ENCODE measurements at places on chromosomes 7 and 10. TPM values are rescaled to one million over a fixed set of nuclear protein-coding genes. Genes with fewer than 3 reads are reported as not detected.

DNA sequence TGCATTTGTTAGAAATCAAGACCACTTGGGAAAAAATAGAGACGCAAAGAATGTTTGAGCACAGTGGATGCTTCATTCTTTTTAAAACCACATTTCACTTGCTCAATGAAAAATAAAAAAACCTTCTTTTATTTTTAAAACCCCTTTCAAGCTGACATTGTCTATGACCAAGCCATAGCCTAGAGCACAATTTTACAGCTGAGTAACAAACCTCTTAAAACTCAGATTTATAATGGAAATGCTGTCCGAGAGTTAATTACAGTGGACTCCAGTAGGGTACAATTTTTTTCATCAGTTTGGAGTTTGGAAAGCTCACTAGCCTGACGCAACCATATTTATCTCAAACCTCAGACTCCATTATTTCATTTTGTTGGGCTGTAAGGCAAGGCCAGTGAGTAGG is 116.3 kb downstream of the RNLS start:
- no peak for DNase-seq

DNA sequence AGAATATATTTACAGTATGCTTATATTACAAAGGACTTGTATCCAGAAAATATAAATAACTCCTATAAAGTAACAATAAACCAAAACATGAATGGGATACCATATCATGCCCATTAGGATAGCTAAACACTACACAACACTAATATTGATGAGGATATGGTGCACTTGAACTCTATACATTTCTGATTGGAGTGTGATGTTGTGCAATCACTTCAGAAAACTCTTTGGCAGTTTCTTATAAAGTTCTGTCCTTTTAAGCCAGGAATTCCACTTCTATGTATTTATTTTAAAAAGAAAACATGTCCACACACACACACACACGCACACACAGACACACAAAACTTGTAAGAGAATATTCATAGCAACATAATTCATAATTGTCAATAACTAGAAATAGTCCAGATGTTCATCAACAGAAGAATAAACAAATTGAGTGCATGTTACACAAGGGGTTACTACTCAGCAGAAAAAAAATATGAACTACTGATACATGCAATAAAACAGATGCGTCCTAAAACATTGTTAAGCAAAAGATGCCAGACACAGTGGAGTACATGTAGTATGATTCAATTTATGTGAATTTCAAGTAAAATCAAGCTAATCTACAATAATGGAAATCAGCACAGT is 416.0 kb downstream of the PLXDC2 start:
- no peak for DNase-seq

- no peak for DNase-seq
Observed at GRCh38 chr10:5692461-5693358, 8.1 kb downstream of the TASOR2 start.

- DNase-seq: no peak
Observed at GRCh38 chr7:147081117-147081516, 964.5 kb downstream of the CNTNAP2 start.

- DNase-seq: no peak
Observed at GRCh38 chr7:149725916-149726315, 47.5 kb downstream of the ZNF467 start.

DNA sequence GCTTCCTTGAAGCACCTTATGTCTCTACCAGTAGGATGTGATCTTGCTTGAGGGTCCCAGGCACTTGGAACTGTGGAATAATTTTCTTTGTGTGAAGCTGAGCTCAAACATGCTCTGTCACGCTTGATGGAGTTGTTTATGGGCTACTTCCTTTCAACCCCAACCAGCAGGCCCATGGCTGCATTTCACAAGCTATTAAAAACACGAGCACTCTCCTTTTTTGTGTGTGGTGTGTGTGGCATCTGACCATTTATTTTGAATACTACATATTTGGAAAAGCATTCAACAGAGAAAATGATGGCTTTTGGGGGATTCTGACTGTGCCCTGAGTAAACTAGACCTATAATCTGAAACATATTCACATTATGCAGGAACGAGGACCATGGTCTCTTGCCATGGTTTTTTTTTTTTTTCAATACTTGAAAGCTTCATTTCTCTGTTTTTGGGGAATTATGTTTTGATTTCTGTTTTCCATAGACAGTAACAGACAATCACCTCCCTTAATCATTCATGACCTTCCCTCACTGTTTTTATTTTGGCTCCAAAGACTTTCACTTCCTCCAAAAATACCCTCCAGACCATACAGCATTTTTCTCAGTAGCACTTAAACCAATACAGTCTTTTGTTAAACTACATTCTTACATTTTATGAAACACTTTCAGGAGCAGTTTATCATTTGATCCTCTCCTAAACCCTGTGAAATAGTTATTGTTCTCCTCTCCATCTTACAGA is 233.6 kb upstream of the BMPER start:
- DNase-seq: no peak

GRCh38 chr10:130729876-130730275 is 581.6 kb downstream of the TCERG1L start:
- no peak for DNase-seq

DNA sequence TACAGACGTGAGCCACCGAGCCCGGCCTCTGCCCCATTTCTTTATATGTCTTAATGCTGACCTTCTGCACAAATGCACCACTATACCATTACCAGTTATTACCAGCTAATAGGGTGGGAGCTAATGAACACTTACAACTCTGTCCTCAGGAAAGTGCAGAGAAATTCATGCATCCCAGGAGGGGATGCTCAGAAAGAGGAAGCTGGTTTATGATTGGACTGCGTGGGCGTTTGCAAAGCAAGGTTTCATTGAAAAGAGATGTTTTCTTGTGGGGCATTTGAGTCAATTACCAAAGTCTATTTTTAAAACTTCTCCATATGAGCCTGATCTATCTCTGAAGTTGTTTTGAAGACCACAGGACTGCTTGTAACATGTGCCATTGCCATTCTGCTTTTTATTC is 417.7 kb upstream of the CELF2 start:
- DNase-seq: no peak

DNA sequence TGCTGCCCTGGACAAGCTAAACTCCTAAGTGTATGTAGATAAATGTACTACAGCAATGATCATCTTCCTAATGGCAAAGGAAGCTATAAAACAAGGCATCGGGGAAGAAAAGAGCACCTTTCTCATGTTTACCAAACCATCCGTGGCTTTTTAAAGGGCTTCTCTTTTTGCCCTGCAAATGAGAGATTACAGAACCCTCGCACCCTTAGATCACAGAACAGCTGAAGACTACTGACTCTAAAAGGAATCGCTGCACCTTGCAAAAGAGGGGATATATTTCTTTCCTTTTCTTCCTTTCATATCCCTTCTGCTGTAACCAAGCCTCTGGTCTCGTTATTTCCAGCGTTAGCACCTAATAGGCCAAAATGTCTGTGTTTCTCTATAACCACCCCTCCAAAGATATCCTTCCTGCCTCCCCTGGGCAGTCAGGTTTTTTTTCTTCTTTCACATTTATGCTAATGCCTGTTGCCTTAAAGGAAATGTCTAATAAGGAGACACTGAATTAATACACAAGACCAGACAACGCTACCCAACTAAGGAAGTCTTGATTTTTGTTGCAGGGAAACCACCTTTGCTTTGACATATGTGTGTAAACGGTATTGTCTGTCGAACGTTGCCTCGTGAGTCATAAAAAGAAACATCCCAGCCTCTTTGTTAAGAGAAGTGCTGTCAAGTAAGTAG is 10.5 kb downstream of the ST8SIA6 start:
- DNase-seq: no peak

DNA sequence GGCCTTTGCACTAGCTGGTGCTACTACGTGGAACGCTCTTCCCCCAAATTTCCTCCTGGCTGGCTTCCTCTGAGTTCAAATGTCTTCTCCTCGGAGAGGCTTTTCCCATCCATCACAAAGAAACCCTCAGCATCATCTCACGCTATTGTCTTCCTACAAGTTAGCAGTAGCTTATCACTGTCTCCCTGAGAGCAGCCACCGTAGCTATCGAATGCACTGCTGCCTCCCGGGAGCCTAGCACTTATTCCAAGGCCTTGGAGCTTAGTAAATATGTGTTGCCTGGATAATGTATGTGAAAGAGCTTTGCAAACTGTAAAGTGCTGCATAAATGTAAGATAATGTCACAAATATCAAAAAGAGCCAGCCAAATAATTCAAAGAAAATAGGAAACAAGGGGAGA is 124.4 kb downstream of the KCNMA1 start:
- no peak for DNase-seq

Gene BEND7
- total RNA-seq: 7.0 TPM

Gene UBTD1
- 42.7 TPM for total RNA-seq

Gene DENND2A
- 2.2 TPM for total RNA-seq
